A172 (cell line): ENCODE measurements at places on chromosomes 12 and 14. TPM values are rescaled to one million over a fixed set of nuclear protein-coding genes. Genes with fewer than 3 reads are reported as not detected.

DPPA3 gene
- not detected in 2 replicates for total RNA-seq

GRCh38 chr12:56759263-56759908, 3.7 kb upstream of the HSD17B6 start:
- DNase-seq: no peak

- no peak for DNase-seq
Observed at GRCh38 chr12:20931894-20932293, 121.4 kb downstream of the SLCO1B3 start.

GRCh38 chr12:127393465-127393864, 873.5 kb upstream of the TMEM132C start:
- no peak for DNase-seq

GRCh38 chr12:122947352-122947792, 18.9 kb downstream of the ABCB9 start:
- no peak for DNase-seq

DNA sequence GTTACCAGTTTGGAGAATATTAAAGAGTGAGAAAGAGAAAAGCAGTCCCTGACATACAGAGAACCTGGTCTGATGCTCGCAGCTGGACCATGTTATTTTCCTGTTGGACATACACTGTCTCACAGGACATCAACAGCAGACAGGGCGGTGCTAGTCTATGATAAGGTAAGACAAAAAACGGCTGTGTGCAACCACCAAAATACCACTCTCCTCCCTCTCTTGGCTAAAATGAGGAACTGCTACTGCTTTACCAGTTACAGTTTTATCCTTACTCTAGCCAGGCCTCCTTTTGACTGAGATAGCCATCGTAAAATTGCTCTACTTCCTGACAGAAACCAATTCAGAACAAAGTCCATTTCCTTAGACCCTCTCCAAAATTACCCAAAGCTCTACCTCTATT, 47.0 kb upstream of the ERGIC2 start:
- DNase-seq: no peak

DNA sequence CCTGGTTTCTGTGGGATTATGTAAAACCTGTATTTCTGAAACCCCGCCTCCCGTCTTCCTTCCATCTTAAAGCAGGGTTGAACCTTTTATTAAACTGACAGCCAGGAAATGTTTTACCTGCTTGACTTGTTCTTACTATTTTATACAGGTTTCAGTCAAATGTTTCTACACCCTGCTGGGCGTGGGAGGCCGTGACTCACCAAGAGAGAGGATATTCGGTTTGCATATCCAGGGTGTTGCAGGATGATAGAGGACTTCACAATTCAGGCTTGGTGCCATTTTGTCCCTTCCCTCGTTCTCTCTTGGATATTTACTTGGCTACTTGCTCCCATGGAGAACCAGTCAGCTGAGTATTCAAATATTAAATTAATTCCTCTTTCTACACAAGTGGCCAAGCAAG, 69.7 kb downstream of the ARF6 start:
- DNase-seq: peak; percentile 40

SRRM4 gene
- not detected in 2 replicates for total RNA-seq

DNA sequence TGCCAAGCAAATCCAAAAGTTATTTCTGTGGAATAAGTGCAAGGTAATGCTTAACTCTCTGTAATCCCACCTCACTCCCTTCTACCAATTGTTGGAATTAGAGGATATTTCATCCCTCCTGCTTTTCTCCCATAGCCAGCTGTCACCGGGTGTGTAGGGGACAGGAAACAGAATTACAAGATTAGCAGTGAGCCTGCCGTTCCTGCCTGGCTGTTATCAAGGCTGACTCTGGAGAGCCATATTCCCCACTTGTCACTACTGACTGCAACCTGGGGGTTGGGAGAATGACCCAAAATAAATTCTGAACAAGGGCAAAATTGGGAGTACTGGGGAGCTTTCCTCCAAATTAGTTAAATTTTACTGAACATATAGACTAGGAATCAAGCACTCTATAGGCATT, 24.8 kb downstream of the TBX5 start:
- no peak for DNase-seq

TAS2R43 gene
- not detected in 2 replicates for total RNA-seq

DNA sequence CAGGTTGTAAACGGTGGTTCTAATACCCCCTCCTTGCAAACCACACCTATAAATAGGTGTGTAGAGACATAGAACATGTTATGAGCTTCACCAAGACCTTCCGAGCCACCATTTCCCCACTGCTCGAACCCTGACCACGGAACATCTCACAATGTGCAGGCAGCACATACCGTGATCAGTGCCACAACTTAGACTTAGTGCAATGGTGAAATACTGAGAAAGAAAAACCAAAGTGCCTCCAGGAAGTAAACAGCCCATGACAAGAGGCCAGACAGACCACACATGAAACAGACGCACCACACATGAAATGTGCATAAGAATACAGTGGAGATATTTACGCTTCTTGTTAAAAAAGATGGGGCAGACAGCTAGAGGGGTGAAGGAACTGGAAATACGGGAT, 166.9 kb upstream of the CCND2 start:
- DNase-seq: no peak

GRCh38 chr12:113365639-113366395, 7.4 kb downstream of the PLBD2 start:
- DNase-seq: no peak

REP15 gene
- 0.55 and 1.2 TPM in 2 replicates for total RNA-seq
